ENCODE measurements at places on chromosomes 13 and 19.

GRCh38 chr19:35266520-35267352 lies 2.0 kb upstream of the USF2 start:
- H3K27ac ChIP-seq = peak overlapping the region; percentile 96
- peak; percentile 54 for DNase-seq
- no peaks in the 10 kb centered on the region for H3K27me3 ChIP-seq
- peaks cover 19% of the 10 kb centered on the region for H3K4me1 ChIP-seq
- peak overlapping the region; percentile 84 for H3K4me3 ChIP-seq

DNA sequence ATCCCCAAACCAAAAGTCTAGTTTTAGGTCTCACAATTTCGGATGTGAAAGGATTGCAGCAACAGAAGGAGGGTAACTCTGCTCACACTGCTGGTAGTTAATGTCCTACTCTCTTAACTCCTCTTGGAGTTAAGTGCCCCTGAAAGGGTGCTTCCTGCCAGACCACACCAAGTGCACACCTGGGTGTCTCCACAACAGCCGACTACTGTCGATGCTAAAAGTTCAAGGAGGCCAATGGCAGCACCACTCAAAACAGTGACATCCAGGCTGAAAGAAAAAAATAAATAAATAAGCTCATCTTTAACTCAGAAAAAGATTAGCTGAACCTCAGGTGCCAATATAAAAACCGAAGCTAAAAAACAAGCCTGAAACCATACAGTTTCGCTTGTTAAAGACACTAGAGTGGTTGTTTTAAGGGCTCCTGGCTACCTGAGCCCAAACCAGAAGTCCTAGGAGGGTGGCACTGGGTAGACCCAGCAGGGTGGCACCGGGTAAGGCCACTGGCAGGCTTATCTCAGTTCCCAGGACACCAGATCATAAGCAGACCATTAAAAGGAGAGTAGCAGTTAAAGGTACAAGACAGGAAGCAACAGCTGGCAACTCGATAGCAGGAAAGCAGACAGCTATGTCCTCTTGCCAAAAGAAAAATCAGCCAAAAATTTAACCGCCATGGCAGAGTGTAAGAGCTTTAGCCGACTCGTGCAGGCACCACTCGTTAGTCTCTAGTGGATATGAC lies 39.3 kb downstream of the BRD4 start:
- H3K36me3 ChIP-seq = no peaks in the 10 kb centered on the region
- peaks cover 91% of the 10 kb centered on the region for H3K4me1 ChIP-seq
- peak overlapping the region; percentile 56 for H3K27ac ChIP-seq
- no peak overlapping the region for H3K4me3 ChIP-seq
- no peak for DNase-seq

GRCh38 chr19:1019980-1020867 lies 699 bp downstream of the TMEM259 start:
- DNase-seq = no peak
- peaks cover 54% of the 10 kb centered on the region for H3K4me1 ChIP-seq
- H3K36me3 ChIP-seq = peaks cover under 1% of the 10 kb centered on the region
- no peaks in the 10 kb centered on the region for H3K27me3 ChIP-seq
- peak overlapping the region; percentile 97 for H3K4me3 ChIP-seq
- peak overlapping the region; percentile 89 for H3K27ac ChIP-seq

GRCh38 chr13:83881917-83882605 lies at the start of gene SLITRK1:
Gene SLITRK1, minus strand, starts transcription at chr13:83882474. Its CDS starts 967 bp downstream, at chr13:83881507.
- H3K36me3 ChIP-seq = no peaks in the 10 kb centered on the region
- no peak within 1 kb of the TSS for H3K27ac ChIP-seq
- peaks cover 67% of the 10 kb centered on the region for H3K27me3 ChIP-seq
- peaks cover 41% of the 10 kb centered on the region for H3K4me1 ChIP-seq
- no peak within 1 kb of the TSS for H3K4me3 ChIP-seq

GRCh38 chr19:39017026-39017425 lies 15.3 kb downstream of the FBXO27 start:
- H3K4me1 ChIP-seq = no peaks in the 10 kb centered on the region
- no peaks in the 10 kb centered on the region for H3K36me3 ChIP-seq
- no peaks in the 10 kb centered on the region for H3K27me3 ChIP-seq

DNA sequence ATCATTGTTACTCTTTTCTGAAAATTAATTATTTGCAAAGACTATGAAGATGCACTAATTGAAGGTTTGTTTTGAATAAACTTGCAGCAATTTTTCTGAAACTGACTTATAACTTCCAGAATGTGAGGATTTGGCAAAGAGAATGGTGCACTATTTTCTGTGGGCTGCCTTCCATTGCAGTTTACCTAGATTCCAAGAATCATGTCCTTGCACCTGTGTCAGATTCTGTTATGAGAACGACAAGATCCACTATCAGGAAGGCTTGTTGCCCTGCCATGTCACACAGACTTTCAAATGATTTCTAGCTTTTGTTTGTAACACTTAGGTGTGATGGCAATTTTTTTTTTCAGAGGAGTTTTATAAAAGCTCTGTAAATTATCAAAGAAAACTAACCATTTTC lies 5.6 kb upstream of the SLAIN1 start:
- H3K27ac ChIP-seq = no peak overlapping the region
- H3K4me1 ChIP-seq = no peaks in the 10 kb centered on the region
- DNase-seq = no peak

GRCh38 chr19:37362733-37363132 lies 8.2 kb upstream of the ZNF527 start:
- H3K36me3 ChIP-seq = peaks cover 48% of the 10 kb centered on the region
- no peak for DNase-seq
- no peak overlapping the region for H3K27ac ChIP-seq
- H3K27me3 ChIP-seq = no peaks in the 10 kb centered on the region
- H3K4me3 ChIP-seq = no peak overlapping the region
- H3K4me1 ChIP-seq = no peaks in the 10 kb centered on the region

GRCh38 chr13:71045101-71045500 lies 821.9 kb downstream of the DACH1 start:
- H3K4me3 ChIP-seq = no peak overlapping the region
- DNase-seq = no peak
- H3K27me3 ChIP-seq = no peaks in the 10 kb centered on the region
- H3K4me1 ChIP-seq = no peaks in the 10 kb centered on the region

- no peak overlapping the region for H3K4me3 ChIP-seq
- no peak overlapping the region for H3K27ac ChIP-seq
- H3K4me1 ChIP-seq = no peaks in the 10 kb centered on the region
- no peaks in the 10 kb centered on the region for H3K36me3 ChIP-seq
These were observed 7.7 kb upstream of the ZNF611 start for GRCh38 chr19:52742516-52742915.

DNA sequence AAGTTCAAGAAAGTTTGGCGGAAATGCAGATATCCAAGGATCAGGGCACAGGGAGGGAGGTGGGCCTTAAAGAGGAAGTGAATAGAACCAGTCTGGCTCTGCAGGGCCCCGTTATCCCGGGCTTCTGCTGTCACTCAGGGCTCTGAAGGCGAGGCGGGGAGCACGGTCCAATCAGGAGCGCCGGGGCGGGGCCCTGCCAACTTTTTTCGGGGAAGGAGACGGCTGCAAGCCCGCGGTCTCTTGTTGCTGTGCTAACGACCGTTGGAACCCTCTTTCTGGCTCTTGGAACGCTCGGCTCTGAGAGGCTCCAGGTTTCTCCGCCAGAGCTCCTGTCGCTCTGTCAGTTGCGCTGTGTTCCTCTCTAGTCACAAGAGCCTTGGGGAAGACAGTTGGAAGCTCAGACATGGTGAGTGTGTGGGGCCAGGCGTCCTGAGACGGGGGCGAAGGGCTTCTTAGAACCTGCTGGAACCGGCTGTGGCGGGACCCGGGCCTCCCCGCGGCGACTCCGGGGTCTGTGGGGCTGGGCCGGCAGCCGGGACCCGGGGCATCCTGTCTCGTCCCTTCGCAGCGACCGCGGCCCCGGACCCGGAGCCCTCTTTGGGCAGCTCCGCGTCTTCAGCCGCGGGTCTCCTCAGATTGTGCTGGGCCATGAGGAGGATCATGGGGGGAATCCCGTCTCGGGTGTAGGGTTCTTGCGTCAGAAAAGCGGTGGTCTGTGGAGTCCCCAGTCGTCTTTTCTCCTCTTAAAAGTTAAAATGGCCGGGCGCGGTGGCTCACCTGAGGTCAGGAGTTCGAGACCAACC lies 27.7 kb downstream of the ZNF844 start:
- H3K27ac ChIP-seq = peak overlapping the region; percentile 6
- no peaks in the 10 kb centered on the region for H3K36me3 ChIP-seq
- peaks cover 17% of the 10 kb centered on the region for H3K4me1 ChIP-seq
- H3K27me3 ChIP-seq = no peaks in the 10 kb centered on the region

DNA sequence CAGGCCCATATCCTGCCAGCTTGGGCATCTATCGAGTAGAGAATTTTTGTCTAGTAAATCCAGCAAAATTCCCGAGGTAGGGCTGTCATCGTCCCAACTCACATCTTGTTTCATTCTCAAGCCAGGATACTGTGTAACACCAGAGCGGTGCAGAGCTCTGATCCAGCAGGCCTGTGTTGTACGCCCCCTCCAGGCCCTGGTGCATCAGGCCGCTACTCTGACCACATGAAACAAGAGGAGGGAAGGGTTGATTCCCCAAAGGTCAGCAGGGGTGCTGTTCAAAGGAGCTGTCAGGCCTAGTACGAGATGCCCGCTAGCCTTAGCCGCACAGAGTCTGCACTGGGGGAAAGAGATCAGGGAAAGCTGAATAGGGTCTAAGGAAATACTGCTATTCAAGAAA lies 276.0 kb downstream of the SLC7A1 start:
- H3K4me1 ChIP-seq = no peaks in the 10 kb centered on the region
- H3K27me3 ChIP-seq = peaks cover 3% of the 10 kb centered on the region
- H3K4me3 ChIP-seq = no peak overlapping the region
- no peaks in the 10 kb centered on the region for H3K36me3 ChIP-seq

DNA sequence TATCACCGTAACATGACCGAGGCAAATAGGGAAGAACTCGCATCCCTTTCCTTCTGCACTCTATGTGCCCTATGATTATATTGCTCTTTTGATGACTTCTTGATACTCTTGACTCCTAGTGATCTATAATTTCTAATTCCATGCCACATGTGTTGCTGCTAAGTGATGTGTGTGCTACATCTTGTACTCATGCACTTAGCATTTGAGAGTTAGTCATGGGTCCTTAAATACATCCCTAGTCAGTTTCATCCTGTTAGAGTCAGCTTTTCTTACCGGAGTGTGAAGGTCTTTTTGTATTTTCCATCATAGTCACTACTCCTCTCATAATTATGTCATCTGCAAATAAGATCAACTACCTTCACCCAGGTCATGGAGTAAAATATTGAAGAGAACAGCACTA lies 30.2 kb downstream of the RXFP2 start:
- DNase-seq = no peak
- H3K4me3 ChIP-seq = no peak overlapping the region
- H3K27ac ChIP-seq = no peak overlapping the region
- no peaks in the 10 kb centered on the region for H3K4me1 ChIP-seq

DNA sequence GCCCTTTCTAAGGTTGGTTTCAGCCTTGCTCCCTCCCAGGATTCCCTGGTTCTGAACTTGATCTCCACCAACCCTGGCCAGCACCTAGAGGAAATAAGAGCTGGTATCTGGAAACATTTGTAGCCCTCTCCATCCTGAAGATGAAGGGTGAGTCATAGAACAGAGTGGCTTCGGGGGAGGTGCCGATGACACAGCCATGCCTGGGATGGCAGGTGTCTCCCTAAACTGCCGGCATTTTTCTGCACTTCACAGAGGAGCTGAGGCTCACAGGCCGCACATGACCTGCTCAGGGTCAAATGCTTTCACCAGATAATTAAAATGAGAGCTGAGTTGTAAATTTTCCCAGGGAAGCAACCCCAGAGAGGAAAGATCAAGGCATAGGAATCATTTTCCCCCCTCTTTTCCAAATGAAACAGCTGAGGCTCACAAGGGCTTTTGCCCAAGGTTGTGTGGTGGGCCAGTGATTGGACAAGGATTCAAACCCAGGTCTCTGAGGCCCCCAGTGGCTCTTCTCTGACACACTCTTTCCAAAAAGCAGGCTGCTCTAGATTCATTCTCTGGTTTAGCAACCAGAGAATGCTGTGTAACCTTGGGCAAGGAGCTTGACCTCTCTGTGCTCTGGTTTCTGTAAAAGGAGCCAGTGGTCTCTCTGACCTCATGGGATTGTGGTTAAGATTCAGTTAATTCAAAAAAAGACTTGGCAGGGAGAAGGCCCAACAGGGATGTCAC lies 1.2 kb upstream of the SLC25A42 start:
- H3K36me3 ChIP-seq = no peaks in the 10 kb centered on the region
- no peaks in the 10 kb centered on the region for H3K27me3 ChIP-seq
- H3K27ac ChIP-seq = peak overlapping the region; percentile 79

DNA sequence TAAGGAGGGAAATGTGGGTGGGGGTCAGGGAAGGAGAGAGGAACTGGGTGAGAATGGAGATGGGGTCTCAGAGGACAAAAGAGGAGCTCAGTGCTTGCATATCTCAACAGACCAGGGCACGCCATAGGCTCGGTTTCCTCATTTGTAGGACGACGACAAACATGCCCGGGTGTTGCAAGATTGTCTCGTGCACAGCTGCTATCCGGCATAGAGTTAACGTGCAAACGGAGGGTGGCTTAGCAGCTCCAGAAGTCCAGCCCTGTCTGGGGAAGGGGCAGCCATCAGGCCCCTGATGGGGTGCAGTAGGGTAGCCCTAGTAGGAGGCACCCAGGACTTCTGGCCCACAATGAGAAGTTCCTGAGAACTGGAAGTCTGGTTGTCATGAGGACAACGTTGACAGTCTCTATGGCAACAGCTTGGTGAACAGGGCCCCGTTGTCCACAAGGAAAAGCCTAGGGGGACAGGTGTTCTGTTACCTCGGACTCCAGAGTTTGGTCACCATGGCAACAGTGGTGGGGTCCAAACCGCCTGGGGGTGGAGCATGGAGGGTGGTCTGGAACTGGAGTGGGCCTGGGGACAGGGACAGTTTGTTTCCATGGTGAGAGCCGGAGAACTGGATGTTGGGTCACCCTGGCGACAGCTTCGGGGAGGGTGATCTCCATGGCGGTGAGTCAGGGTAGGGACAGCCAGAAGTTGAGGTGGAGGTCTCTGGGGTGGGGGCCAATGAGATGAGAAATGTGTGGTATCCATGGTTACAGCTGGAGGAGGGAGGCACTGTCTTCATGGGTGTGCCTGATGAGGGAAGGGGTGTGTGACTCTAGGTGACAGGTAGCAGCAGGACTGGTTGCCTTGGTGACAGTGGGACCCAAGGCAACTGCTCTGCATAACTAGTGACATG lies 16.8 kb downstream of the TM6SF2 start:
- H3K27me3 ChIP-seq = peaks cover 9% of the 10 kb centered on the region
- peaks cover 2% of the 10 kb centered on the region for H3K4me1 ChIP-seq
- DNase-seq = no peak
- no peaks in the 10 kb centered on the region for H3K36me3 ChIP-seq

- no peaks in the 10 kb centered on the region for H3K27me3 ChIP-seq
- DNase-seq = no peak
- no peak overlapping the region for H3K4me3 ChIP-seq
- no peaks in the 10 kb centered on the region for H3K4me1 ChIP-seq
- H3K36me3 ChIP-seq = no peaks in the 10 kb centered on the region
- H3K27ac ChIP-seq = no peak overlapping the region
These were observed 81.3 kb downstream of the LHFPL6 start for GRCh38 chr13:39521701-39522100.

GRCh38 chr13:99000137-99000536 lies 22.3 kb upstream of the DOCK9 start:
- no peaks in the 10 kb centered on the region for H3K27me3 ChIP-seq
- DNase-seq = no peak
- H3K27ac ChIP-seq = no peak overlapping the region
- H3K4me3 ChIP-seq = no peak overlapping the region
- H3K36me3 ChIP-seq = no peaks in the 10 kb centered on the region
